ENCODE measurements at places on chromosomes 1 and 21.

DNA sequence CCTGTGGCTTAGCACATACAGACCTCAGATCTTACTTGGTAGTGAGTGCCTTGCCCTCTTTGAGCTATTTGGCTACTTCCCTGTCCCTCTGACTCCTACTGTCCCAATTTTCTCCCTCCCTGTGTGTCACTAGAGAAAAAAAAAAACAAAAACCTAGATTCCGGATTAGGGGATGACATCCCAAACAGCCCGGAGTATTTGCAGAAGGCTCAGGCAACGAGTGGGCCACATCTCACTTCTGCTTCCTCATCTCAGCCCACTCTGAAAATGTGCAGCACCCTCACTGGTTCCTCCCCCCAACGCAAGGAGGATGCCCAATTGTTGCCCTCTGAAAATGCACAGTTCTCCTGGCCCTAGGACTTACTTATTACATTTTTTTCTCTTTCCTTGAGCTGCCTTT, 4.9 kb downstream of the NHLH1 start:
- DNase-seq = no peak

GRCh38 chr1:153539395-153540093, 1.2 kb downstream of the S100A5 start:
- DNase-seq = no peak

GRCh38 chr1:71649608-71650007, 568.8 kb upstream of the ZRANB2 start:
- no peak for DNase-seq

DNA sequence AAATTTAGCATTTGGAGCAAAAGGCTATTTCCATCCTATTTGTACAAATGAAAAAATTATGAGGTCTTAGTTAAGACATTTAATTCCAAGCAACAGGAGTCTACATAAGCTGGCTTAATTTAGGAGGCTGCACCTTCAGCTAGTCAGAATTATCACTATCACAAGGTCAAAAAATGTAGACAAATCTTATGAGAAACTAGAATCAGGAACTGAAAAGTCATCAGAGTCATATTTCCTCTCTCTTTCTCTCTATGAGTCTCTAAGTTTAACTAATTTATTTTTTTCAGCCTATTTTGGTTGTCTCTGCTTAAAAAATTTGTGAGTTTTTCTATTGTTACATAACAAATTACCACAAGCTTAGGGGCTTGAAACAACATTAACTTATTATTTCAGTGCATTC, 807.1 kb upstream of the PRMT6 start:
- DNase-seq = no peak

DNA sequence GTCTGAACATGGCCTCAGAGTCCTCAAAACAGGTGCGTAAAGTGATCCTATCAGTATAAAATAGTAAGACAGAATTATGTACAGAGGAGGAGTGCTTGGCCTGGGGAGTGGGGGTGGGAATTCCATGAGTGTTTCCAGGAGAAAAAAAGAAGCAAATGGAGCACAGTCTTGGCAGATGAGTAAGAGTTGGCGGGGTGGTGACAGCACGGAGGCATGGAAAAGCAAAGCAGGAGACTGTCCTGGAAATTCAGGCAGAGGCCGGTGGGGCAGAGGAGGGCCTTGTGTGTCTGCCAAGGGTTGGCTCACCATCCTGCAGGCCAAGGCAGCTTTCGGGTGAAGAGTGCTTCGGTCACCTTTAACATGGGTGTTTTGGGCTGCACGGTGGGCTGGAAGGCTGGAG, 63.4 kb downstream of the OPTC start:
- peak; percentile 76 for DNase-seq

DNA sequence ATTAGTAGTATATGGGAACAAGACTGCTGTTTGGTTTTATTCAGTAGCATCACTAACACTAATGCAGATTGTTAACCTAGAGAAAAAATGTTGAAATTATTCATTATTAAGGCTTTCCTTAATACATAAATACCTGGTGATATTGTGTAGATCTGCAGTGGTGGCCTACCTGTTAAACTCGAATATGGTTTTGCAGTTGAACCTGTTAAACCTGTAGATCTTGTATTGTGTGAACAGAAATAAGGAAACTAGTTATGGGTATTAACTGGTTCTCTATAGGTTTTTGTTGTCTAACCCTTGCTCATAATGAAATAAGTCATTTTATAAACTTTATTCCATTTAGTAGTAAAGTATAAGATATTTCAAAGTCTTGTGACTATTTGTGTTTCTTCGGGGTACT, 23.9 kb downstream of the PKN2 start:
- DNase-seq = no peak

GRCh38 chr1:39866767-39867166, 16.5 kb downstream of the TRIT1 start:
- no peak for DNase-seq

DNA sequence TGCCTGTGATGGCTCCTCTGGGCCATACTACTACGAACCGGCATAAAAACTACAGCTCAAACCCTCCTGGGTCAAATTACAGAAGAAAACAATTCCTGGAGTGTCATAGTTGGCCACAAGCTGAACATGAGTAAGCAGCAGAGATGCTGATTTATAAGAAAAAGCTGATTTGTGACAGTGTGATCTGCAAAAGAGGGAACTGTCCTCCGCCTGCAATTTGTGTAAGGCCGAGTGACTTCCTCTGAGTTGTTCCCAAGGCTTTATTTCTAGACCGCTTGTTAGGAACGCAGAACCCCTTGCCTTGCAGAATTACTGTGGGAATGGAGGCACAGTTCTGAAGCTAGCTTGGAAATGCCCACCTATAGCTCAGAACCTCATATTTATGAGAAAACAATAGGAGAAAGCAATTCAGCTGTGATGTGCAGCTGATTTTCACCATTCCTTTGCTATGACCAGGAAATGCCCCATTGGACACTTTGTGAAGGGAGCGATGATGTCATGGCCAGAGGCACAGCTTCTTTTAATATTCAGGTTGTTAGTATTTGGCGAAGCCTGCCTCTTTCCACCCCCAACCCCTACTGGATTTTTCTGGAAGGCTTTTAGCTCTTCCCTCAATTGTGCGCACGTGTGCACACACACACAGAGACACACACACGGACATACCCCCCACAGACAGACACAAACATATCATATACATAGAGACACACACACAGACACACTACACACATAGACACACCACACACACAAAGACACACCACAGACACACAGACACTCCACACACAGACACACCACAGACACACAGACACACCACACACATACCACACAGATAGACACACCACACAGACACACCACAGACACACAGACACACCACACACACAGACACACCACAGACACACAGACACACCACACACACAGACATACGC, 47.6 kb downstream of the IER5 start:
- peak; percentile 90 for DNase-seq

GRCh38 chr1:200525090-200525987, 95.2 kb downstream of the KIF14 start:
- no peak for DNase-seq

GRCh38 chr1:221760911-221761310, 19.0 kb upstream of the DUSP10 start:
- no peak for DNase-seq

- DNase-seq = peak; percentile 92
Measured at GRCh38 chr1:154193821-154194220, 1.9 kb upstream of the TPM3 start.

- no peak for DNase-seq
Measured at GRCh38 chr1:213759359-213760181, 228.2 kb upstream of the PROX1 start.

DNA sequence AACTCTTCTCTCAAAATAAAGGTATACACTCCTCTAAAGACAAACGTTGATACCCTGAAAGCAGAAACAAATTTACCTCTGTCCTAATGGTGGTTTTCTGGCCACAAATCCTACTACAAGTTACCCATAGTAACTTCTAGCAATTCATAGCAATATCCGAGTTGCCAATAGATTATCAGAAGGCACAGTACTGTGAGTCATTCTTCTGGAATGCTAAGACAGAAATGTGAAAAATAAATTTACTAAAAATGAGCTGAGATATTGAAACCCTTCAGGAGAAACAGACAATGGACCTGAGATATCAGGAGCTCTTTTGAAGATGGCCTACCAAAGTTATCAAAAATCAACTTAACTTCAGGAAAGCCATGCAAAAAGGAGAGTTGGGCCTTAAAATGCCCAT, 715.0 kb upstream of the ADAMTS5 start:
- DNase-seq = peak; percentile 29

- peak; percentile 13 for DNase-seq
Measured at GRCh38 chr1:115373305-115373704, 35.3 kb upstream of the NGF start.

- DNase-seq = no peak
Measured at GRCh38 chr1:200899954-200900867, 5.5 kb downstream of the INAVA start.

GRCh38 chr1:75708910-75709309, 15.6 kb upstream of the ACADM start:
- DNase-seq = no peak

DNA sequence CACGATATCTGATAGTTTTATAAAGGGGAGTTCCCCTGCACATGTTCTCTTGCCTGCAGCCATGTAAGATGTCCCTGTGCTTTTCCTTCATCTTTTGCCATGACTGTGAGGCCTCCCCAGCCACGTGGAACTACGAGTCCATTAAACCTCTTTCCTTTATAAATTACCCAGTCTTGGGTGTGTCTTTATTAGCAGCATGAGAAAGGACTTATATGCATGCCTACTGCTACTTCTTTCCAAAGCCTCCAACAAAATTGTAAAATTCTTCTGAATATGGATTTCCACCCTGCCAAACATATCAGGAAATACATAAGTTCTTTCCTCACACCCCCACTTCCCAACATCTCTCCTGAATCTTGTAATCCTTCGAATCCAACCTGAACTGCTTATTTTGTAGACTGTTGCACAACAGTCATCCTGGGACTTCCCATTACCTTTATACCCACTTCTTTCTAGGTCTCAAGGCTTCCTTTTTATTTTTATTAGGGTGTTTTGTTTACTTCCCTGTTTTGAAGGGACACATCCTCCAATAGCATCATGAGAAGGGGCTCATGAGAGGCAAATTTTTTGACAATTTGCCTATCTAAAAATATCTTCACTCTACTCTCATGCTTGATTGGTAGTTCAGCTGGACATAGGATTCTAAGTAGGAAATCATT, 67.5 kb upstream of the MUTYH start:
- DNase-seq = no peak

DNA sequence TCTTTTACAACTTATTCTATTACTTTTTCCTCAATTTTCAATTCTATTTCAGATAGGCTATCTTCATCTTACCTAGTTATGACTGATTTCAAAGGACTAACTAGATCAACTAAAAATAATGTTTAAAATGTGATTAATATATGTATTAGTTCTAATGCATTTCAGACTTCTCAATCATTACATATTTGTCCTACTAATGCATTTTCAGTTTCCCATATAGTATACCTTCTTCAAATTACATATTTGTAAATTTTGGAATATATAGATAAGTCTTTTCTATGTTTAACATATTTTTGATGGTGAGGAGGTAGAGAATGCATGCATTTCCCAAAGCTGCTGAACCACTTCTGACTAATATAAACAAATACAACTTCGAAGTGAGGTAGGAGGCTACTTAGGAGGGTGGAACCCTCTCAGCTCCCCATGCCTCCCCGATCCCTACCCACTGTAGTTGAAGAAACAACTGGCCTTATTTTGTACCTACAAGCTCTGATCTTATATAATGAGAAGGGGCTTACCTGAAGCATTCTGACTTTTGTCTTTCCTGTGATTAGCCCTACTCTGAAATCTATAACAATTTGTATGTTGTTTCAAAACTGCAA, 1.7 kb downstream of the TRMT1L start:
- DNase-seq = no peak

- no peak for DNase-seq
Measured at GRCh38 chr1:182670032-182670749, 14.2 kb downstream of the RGS8 start.

- no peak for DNase-seq
Measured at GRCh38 chr21:34613679-34614627, 960 bp downstream of the RCAN1 start.

DNA sequence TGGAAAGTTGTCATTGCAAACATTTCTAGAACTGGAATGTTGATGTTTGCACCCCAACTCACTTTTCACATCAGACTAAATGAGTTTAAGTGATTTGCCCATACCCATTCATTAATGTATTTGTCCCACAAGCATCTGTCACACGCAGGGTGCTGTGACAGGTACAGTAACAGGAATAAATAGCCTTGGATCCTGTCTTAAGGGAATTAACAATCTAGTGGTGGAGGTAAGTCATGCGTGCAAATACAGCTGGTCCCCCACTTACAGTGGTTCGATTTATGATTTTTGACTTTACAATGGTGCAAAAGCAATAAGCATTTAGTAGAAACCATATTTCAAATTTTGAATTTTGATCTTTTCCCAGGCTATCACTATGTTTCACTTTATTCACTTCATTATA, 17.5 kb upstream of the PRDM2 start:
- no peak for DNase-seq

DNA sequence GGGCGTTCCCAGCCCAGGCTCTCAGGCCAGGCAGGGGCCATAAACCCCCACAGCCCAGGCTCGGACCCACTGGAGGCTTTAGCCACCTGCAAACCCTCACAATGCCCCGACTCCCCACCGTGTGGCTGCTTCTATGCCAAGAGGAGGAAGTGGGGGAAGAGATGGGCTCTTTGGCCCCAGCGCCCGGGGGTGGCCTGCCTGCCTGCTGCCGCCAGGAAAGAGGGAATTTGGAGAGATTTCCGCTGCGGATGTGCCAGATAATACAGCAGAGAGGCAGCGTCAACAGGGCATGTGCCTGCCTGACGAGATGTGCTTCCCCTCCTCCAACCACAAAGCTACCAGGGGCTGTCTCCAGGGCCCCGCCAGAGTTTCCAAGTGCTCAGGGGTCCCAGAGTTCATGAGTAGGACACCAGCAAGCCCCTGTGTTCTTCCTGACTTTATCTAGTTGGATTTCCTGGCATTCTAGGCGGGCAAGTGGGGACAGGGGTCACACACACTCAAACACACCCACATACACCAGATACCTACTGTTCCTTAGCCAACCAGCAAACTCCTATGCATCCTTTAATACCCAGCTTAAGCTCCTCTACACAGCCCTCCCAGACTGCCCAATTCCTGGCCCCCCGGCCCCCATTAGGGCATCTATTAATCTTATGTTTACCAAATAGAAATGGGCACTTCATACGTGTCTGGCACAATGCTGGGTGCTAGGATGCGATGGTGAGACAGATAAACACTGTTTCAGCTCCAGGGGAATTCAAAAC, 14.1 kb downstream of the EPHA2 start:
- DNase-seq = no peak

DNA sequence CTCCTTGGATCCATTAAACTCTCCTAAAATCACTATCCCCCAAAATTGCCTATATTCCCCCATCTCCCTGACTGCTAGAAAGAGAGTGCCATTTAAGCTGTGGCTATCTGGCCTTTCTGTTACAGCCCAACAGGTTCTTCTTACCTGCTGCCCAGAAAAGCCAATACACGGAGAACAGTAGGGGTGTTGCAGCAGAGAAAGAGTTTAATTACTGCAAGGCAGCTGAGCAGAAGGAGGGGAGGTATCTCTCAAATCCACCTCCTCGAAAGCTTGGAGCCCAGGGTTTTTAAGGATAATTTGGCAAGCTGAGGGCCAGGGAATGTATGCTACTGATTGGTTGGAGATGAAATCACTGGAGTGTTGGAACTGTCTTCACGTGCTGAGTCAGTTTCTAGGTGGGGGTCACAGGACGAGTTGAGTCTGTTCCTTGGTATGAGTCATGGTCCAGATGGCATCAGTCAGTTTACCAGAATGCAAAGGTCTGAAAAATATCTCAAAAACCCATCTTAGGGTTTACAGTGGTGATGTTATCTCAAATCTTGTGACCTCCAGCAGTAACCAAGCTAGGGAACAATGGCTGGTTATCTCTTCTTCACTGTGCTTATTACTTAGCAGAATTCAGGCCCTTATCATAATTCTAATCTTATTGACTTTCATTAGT, 89.8 kb downstream of the SMYD3 start:
- DNase-seq = peak; percentile 32

All from myocyte (in vitro differentiated cells).